COR-L47 (cell line): ENCODE measurements at places on chromosomes 5 and 9.

GRCh38 chr9:78620764-78621163 lies 323.8 kb downstream of the PSAT1 start:
- DNase-seq, result no peak

- no peak for DNase-seq
Measured at GRCh38 chr5:116864157-116864837, 289.7 kb upstream of the SEMA6A start.

DNA sequence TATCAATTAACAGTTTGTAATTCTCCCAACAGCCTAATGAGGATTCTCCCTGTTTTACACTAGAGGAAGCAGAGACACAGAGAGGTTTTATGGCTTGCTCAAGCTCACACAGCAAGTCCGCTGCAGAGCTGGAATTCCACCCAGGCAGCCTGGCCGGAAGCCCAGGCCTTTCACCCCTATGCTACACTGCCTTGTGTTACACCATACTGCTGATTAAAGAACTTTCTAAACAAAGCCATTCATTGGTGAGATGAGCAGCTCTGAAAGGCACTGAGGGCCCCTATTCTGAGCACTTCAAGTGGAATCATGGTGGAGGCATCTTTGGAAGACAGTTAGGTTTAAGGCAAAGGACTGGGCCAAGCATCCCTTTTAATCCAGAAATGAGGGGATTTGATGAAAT lies 14.7 kb upstream of the LARP1 start:
- DNase-seq, result no peak

GRCh38 chr9:127541865-127542264 lies 70.2 kb upstream of the STXBP1 start:
- no peak for DNase-seq

DNA sequence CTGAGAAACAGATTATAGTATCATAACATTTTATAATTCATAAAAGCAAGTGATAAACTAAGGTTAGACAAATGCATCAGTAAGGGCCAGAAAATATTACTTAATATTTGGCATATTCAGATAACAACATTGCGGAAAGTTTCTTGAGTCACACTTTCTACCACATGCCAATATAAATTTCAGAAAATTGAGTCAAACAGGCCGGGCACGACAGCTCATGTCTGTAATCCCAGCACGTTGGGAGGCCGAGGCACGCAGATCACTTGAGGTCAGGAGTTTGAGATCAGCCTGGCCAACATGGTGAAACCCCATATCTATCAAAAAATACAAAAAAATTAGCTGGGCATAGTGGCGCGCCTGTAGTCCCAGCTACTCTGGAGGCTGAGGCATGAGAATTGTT lies 47.1 kb downstream of the SLC38A9 start:
- DNase-seq, result no peak

- no peak for DNase-seq
Measured at GRCh38 chr9:99431103-99431502, 209.0 kb downstream of the SEC61B start.

GRCh38 chr5:33631786-33632185 lies 191.0 kb downstream of the TARS1 start:
- no peak for DNase-seq

DNA sequence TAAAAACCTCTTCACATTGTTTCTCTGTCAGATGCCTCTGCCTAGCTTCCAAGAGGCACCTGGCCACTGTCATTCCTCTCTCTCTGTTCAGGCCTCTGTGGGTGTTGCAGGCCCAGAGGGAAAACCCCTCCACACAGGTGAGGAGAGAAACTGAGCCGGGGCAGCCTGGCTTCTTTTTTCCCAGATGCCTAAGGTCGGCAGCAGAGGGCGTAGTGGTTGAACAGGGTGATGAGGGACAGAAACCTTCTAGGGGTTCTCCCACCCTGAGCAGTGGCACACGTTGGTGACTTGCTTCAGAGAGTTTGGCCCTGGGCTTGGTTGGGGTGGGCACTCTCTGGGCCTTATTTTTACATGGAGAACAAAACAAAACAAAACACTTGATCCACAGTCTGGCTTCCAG lies 12.2 kb downstream of the IL9 start:
- DNase-seq, result no peak

DNA sequence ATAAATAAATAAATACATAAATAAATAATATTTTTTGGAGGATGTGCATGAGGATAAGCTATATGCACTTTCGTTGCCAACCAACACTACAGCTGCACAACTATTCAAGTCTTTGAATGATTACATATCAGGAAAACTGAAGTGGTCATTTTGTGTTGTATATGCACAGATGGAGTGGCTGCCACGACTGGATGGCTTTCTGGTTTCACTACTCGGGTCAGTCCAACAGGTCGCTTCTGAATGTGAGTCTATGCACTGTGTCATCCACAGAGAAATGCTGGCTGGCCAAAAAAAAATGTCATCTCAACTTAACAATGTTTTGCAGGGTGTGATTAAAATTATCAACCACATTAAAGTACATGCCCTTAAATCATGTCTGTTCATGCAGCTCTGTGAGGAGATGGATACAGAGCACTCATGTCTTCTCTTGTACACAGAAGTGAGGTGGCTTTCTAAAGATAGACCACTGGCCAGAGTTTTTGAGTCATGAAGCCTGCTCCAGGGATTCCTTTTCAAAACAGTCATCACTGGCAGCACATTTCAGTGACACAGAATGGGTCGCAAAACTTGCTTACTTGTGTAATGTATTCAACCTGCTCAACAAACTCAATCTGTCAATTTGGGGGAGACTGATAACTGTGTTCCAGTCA lies 589.8 kb upstream of the CYLC2 start:
- DNase-seq, result no peak

DNA sequence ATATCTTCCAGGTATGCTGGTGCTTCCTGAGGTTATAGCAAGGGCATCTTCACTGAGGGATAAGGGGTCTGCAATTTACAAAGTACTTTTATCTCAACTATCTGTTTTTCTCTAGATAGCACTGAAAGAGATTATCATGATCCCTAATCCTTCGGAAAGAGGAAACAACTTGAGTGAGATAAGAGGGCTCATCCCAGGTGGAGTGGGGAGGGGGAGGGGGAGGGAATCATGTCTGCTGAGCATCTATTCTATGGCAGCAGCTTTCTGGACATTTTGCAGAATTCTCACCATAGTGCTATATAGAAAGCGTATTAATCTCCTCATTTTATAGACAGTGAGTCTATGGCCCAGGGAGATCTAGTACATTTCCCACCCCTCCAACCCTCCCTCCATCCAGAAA lies 5.9 kb downstream of the TNFSF15 start:
- DNase-seq, result no peak

DNA sequence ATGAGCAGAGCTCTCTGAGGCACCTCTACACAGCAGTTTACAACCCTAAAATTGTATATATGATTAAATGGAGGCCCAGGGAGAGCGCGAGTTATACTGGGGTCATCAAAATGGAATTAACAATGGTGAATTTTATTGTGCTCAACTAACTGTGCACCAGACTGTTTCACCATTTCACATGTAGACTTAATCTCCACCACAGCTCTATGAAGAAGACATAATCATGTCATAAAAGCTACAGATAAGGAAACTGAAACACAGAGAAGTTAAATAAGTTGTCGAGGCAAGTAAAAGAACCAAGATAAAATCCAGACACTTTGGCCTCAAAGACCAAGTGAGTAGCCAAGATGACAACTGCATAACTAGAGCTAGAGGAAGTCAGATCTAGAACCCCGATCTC lies 1.5 kb downstream of the SH3TC2 start:
- DNase-seq, result no peak
